Activated naive CD8-positive, alpha-beta T cell treated with anti-CD3 and anti-CD28 coated beads, Interleukin-2, amount 50 U/mL, for 24 hours (primary cell): ENCODE measurements at places on chromosomes 4 and X.

DNA sequence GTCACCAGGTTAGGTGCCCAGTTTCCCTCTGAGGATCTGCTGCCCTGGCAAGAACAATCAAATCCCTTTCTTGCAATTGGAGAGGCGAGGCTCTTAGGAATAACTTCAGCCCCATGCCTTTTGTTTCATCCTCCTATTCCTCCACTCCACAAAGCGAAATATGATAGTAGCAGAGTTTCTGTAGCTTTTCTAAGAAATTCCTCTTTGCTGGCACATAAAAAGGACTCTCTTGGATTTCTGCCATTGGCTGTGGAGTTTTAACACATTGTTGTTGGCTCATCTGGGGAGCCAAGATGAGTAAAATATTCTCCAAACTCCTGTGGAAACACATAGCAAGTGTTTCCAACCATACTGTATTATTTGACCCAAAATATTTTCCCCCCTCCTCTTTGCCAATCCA, 11.0 kb upstream of the ADGRG2 start:
- no peak for DNase-seq

DNA sequence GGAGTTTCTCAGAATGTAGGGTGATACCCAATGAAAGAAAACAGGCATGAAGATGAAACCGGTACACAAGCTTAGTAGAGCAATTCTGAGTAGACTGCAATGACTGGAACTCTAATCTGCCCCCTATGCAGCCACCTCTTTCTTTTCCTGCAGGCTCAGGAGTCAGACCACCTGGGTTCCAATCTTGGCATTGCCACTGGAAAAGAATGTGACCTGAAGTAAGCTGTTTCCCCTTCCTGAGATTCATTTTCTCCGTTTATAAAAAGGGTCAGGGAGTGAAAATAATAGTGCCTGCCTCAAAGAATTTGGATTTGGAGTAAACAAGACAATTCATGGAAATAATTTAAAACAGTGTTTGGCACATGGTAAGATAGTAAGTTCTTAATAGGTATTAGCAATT, 1464.0 kb downstream of the PCDH7 start:
- DNase-seq = no peak

GRCh38 chr4:151553874-151554273, 144.9 kb downstream of the FHIP1A start:
- DNase-seq = no peak

DNA sequence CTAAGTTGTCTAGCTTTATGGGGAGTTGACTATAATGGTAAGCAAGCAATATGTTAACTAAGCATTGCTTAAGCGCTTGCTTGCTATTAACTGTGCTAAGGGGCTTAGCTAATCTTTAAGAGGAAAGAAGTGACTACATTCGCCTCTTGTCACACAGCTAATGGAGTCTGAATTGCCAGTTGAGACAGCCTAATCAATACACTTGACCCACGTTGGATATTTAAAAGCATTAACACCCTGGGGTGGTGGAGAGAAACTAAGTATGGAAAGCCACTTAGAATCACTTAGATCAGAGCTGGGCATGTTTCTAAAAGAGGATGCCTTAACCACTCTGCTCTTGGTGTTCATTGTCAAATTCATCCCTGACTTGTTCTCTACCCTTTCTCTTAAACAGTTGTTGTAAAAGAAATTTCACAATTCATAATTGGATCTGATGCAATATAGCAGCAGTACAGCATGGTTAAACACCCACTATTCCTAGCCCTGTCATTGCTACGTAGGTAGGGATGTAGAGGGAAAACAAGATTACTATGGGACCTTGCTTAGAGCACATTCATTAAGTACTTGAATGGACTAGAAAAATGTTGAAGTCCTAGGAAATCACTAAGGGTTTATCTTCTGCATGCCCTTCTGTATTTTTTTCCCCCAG, 3.5 kb downstream of the ZAR1 start:
- no peak for DNase-seq

GRCh38 chr4:131638781-131639180, 1510.3 kb upstream of the PCDH10 start:
- no peak for DNase-seq

DNA sequence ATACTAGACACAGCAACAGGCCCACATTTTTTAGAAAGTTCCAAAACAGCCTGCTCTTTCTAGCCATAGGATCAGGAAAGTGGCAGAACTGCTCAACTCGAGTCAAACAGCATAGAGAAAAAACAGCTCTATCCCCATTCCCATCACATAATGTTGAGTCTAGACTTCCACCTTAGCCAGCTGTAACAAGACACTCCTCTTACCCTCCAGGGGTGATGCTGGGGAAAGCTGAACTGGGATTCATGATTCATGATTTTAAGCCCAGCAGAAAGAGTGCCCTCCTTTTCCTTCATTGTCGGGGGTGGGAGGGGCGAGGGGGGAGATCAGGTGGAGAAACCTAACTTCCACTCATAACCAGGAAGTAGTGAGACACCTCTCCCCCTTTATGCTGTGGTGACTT, 86.1 kb downstream of the CENPC start:
- DNase-seq = no peak

DNA sequence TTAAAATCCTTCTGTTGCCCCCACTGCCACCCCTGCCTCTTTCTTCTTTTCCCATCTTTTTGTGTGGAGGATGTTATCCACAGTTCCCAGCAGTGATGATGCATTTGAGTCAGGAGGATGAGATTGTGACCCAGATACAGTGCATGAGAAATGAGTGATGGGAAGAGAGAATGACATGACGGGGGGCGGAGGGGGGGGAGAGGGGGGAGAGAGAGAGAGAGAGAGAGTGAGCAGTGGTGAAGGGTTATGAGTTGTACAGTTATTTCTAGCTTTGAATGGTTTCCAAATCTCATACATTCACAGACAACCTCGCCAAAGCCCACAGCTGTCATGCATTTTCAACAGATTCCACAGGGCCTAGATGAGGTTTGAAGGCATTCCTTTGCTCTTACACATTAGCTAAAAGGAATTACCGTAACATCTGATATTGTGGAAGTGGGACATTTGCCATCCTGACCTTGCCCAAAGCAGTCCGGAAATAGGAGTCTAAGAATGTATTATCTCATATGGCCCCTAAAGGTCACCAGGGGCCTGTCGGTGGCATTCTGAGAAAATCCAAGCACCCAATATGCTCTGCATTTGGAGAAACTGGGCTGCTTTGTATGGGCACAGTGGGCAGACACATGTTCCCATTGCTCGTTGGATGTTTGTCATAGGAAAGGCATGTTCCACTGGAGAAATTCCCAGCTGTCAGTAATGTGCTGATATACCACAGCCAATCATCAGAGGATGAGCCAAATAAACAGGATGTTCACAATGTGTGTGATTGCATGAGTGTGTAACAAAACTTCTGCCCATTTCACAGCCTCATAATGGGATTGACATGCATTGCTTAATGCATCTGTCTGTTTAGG, 435.8 kb downstream of the SPRY1 start:
- DNase-seq = no peak

DNA sequence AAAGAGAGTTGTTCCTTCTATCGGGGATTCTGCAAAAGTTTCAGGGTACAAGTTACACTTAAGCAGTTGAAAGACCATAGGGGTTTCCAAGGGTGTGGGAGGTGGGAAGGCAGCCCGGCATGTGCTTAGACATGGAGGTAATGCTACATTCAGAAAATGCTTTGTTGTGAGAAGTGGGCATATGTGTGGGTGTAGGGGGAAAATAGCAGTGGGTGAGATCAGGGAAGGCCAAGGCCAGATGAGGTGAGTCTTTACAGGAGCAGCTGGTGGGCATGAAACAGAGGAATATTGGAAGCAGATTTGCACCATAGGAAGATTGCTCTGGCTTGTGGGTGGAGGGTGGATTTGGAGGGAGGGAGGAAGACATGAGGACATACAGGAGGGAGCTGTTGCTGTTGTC, 8.3 kb downstream of the CYTL1 start:
- DNase-seq = no peak

- no peak for DNase-seq
Observed at GRCh38 chr4:16045687-16046086, 38.1 kb downstream of the PROM1 start.

DNA sequence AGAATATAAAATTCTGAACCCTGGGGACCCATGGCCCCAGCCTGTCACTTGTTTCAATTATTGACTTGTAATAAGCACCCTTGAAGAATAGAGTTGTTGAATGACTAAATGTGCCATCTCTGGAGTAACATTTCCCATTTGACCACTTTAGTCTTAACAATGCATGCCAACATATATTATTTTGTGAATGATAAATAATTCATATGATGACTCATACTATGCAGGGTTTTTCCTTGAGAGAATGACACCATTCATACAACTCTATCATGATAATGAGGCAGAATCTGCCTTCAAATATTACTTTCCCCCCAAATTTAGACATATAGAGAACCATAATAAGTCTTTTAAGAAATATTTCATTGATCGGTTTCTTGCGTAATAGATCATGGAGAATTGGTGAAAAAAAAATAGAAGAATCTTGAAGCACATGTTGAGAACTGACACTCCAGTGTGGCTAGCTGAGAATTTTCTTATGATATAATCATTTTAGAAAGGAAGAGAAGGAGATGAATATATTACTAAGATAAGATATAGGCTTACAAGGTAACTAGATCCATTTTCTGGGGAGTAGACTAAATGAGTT, 404.5 kb downstream of the GRXCR1 start:
- DNase-seq = no peak

DNA sequence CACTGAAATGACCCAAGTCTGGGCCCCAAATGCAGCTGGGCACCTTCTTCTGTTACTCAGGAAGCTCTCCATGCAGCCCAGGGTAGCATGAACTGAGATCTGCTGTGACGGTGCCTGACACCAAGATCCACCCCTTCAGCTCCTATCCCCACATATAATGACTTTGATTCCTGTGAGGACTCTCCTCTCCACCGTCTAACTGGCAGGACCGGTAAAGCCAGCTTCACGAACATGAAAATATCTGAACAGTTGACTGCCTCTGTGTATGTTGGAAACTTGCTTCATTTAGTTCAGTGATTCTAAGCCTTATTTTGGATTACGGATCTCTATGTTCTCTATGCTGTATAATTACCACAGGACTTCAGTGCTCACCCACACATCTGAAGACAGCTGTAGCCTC, 115.5 kb upstream of the TMEM150C start:
- DNase-seq = no peak

- no peak for DNase-seq
Observed at GRCh38 chrX:154430916-154431315, 2.4 kb downstream of the ATP6AP1 start.

DNA sequence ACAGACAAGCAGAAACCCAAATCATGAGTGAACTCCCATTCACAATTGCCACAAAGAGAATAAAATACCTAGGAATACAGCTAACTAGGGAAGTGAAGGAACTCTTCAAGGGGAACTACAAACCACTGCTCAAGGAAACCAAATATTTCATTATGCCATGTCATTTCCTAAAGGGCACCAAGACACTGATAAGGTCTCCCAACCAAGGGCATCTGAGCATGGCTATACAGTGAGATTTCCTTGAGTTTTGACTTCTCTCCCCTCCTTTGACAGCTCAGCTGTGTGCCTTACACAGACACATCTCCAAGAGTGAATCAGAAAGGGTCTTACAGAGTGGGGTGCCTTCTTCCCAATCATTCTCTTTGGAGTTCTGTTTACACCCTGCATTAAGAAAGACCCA, 40.4 kb downstream of the PCDH7 start:
- no peak for DNase-seq

GRCh38 chrX:113522814-113523213, 682.2 kb upstream of the AMOT start:
- no peak for DNase-seq

GRCh38 chr4:39348371-39349315, 17.5 kb downstream of the RFC1 start:
- DNase-seq = no peak

DNA sequence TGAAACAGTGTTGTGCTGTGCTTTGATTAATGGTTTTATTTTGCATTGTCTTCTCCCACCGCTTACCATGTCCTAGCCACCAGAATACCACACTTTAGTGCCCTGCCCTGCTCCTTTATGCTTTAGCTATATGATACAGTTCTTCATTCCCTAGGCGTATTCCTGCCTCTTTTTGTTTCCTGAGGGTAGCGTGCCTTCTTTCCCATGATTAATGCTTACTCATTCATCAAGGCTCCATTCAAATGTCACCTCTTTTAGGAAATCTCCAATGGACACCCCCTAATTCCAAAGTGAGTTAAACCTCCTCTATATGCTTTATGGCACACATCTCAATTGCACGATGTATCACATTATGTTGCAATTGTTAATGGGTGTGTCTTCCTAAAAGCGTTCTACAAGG, 46.3 kb downstream of the SPANXD start:
- DNase-seq = no peak

DNA sequence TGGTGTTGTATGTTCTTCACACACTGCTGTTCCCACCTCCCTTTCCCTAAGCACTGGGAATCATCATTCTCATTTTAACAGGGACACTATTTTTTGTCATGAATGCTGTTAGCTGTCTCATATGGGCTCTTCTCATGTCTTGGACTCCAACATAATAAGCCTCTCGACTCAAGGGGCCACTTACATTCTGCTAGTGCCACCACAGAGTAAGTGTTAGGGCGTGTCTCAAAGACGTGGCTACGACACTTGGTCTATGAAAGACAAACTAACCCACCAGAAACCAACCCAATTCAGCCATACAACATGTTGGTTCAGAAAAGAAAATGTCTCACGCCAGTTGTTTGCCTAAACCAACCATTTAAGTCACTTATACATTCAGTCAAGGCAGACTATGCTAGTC, 32.2 kb downstream of the SEL1L3 start:
- DNase-seq = no peak

GRCh38 chrX:136199365-136199764, 51.8 kb downstream of the MAP7D3 start:
- DNase-seq = no peak

- DNase-seq = no peak
Observed at GRCh38 chr4:168451744-168452390, 28.4 kb downstream of the DDX60L start.

DNA sequence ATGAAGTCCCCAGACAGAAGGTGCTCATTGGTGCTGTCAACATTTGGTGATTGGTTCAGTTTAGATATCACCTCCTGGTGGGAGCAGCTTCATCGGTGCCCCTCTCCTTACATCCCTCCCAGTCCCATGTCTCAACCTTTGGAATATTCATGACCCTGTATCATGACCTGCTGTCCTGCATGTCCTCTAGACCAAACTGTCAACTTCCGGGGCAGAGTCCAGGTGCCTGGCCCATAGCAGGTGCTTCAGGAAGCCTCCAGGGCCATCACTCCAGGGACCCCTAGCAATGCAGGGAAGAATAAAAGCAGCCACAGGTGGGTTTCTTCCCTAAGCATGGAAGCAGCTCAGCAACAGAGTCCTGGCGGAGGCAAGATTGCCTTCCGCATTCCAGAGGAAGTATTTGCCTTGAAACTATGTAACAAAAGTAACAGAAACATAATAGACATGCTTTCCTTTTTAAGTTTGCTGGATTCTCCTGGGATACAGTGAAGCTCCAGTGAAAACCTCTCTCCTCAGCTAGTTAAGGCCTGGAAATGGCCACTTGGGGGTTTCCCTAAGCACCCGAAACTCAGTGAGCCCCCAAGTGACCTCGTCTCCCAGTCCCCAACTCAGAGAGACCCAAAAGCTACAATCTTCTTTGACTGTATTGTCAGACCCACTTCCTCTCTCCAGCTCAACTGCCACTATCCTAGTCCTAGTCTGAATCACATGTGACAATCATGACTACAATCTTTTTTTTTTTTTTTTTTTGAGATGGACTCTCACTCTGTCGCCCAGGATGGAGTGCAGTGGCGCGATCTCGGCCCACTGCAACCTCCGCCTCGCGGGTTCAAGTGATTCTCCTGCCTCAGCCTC, 1.3 kb upstream of the ATP6AP1 start:
- DNase-seq = no peak

GRCh38 chr4:36313301-36313700, 31.9 kb downstream of the DTHD1 start:
- no peak for DNase-seq

- DNase-seq = no peak
Observed at GRCh38 chr4:107734120-107734519, 14.1 kb upstream of the PAPSS1 start.
